Naive thymus-derived CD8-positive, alpha-beta T cell (primary cell): ENCODE measurements at places on chromosomes 4 and X.
A peak's percentile ranks its signal among the peaks of the same experiment; 100 is the strongest.

- H3K27ac ChIP-seq = no peak within 1 kb of the TSS
- peaks cover 12% of the 10 kb centered on the region for H3K4me1 ChIP-seq
- peak within 1 kb of the TSS; percentile 83 for H3K4me3 ChIP-seq
- peaks cover 3% of the 10 kb centered on the region for H3K27me3 ChIP-seq
These were observed at the start of gene HOPX for GRCh38 chr4:56681158-56681852. Gene HOPX (minus strand): TSS chr4:56681296. CDS start chr4:56657816, 23,480 bp downstream.

DNA sequence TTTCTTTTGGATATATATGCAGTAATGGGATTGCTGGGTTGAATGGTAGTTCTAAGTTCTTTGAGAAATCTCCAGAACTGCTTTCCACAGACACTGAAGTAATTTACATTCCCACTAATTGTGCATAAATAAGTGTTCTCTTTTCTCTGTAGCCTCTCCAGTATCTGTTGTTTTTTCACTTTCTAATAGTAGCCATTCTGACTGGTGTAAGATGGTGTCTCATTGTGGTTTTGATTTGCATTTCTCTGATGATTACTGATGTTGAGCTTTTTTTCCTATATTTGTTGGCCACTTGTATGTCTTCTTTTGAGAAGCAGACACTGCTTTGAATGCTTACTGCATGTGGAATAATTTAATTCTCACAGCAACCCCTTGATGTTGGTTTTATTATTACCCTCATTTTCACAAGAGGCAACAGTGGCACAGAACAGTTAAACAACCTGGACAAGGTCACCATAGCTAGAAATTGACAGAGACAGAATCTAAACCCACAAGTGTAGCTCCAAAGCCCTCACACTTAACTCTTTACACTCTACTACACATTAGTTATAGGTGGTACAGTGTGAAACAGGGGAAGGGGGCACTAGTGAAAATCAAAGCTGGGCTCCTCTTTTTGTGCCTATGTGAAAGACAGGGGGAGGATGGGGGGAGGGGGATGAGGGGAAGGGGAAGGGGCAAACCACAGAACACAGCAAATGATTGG, 96.1 kb downstream of the REELD1 start:
- no peak for DNase-seq
- H3K4me1 ChIP-seq = no peaks in the 10 kb centered on the region
- H3K27ac ChIP-seq = no peak overlapping the region
- no peak overlapping the region for H3K4me3 ChIP-seq

DNA sequence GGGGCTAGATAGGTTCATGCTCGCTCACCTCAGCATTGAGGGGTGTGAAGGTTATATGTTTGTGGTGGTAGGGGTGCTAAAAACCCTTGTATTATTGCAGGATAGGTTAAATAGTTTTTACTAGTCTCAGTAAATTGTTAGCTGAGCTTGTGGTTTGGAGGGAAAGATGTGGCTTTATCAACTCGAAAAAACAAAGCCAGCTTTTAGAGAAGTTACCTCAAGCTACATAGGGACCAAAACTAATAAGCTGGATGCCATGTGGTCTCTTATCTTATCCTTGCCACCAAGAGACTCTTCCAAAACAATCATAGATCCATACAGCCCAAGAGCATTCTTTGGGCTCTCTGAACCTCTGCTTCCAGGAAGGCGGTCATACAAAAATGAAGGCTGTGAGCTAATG, 29.2 kb downstream of the MSN start:
- H3K36me3 ChIP-seq = no peaks in the 10 kb centered on the region
- H3K4me3 ChIP-seq = peak overlapping the region; percentile 84
- DNase-seq = no peak
- no peaks in the 10 kb centered on the region for H3K27me3 ChIP-seq

GRCh38 chr4:38085751-38086150, 125.6 kb downstream of the PTTG2 start:
- H3K4me3 ChIP-seq = no peak overlapping the region
- peaks cover 12% of the 10 kb centered on the region for H3K4me1 ChIP-seq
- H3K27ac ChIP-seq = no peak overlapping the region
- DNase-seq = no peak
- H3K27me3 ChIP-seq = no peaks in the 10 kb centered on the region

DNA sequence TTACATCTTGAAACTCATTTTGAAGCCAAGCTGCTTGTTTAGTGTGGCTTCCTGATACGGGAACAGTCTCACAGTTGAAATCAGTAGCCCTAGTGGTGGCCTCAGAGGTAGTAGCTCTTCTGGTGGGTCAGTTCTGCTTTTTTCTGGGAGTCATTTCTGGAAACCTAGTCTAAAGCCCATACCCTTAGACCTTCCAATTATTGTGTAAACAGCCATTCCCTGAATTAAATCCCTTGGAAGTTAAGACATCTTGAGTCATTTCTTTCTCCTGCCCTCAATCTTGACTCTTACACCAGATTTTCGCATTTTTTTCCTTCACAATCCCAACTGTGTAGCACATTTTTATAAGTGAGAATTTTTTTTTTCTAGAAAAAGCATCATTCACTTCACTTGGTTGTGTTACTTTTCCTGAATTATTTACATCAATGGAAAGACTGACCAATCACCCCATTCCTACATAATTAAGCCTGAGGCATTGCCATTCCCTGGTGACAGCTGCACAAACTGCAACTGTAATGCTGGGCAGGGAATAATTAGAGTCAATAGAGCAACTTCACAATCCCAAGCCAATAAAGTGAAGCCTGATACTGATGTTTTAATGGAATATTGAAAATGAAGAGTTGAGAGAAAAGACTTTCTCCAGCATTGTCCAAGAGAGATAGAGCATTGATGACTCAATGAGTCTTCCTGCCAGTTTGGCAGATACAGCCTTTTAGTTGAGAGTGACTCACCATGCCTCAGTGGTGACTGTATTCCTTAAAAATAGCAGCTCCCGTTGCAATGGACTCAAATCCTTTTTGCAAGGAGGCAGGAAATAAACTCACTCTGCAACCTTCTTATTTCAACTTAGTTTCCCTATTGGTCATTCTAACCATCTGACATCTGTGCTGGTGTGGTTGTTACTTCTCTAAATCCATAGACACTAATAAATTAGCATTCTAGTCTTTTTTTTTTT, 13.0 kb upstream of the SEPSECS start:
- H3K27ac ChIP-seq = no peak overlapping the region
- H3K36me3 ChIP-seq = peaks cover 9% of the 10 kb centered on the region
- H3K4me3 ChIP-seq = no peak overlapping the region

- no peak for DNase-seq
- no peak overlapping the region for H3K4me3 ChIP-seq
- no peak overlapping the region for H3K27ac ChIP-seq
- H3K4me1 ChIP-seq = no peaks in the 10 kb centered on the region
These were observed 213.4 kb downstream of the SPCS3 start for GRCh38 chr4:176533159-176533558.

DNA sequence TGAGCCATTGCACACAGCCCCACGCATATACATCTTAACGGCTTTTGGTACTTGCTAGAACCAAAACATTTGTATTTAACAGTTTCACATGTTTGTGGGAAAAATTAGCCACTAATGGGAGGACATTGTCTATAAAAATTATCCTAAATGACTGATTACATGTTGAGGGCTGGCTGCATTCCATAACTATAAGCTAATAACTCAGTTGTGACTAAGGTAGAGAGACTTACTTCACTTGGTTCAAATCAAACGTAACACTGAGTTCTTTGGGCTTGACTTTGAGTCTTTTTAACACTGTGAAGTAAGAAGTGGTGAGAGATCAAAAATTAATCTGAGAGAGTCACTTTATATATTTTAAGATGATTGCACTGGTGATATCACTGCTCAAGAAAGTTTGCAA, 47.9 kb upstream of the PGRMC2 start:
- H3K4me1 ChIP-seq = no peaks in the 10 kb centered on the region
- no peak overlapping the region for H3K4me3 ChIP-seq
- DNase-seq = no peak
- H3K27me3 ChIP-seq = no peaks in the 10 kb centered on the region

DNA sequence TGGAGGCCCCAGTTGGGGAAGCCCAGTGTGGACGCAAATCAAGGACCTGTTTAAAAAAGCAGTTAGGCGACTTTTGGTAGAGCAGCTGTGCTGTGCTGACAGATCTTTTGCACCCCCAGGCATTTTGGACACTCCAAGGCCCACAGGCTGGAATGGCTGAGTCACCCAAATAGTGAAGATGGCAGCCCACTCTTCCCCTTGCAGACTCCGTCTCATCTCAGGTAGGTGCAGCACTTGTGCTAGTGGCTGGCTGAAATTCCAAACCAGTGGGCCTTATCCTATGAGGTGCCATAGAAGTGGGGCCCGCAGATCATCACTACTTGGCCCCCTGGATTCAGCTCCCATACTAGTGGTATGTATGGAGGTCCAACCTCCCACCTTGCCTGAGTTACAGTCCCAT, 42.8 kb downstream of the CPXCR1 start:
- H3K4me3 ChIP-seq = no peak overlapping the region
- no peaks in the 10 kb centered on the region for H3K36me3 ChIP-seq
- H3K27me3 ChIP-seq = no peaks in the 10 kb centered on the region
- H3K27ac ChIP-seq = no peak overlapping the region

DNA sequence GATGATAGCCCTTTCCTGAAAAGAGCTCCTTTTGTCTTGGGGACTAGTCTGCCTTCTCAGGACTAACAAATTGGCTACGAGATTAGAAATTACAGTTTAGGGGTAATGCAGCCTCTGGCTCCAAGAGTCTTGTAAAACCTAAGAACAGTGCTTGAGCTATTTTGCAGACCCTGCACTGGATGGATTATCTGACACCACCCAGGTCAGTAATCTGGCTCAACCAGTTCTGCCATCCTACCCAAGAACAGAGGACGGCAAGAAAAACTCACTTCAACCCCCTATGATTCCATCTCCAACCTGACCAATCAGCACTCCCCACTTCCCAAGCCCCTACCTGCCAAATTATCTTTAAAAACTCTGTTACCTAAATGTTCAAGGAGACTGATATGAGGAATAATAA, 225.1 kb downstream of the FAM47A start:
- no peak overlapping the region for H3K27ac ChIP-seq
- DNase-seq = no peak
- no peaks in the 10 kb centered on the region for H3K36me3 ChIP-seq
- no peak overlapping the region for H3K4me3 ChIP-seq
- no peaks in the 10 kb centered on the region for H3K4me1 ChIP-seq
- no peaks in the 10 kb centered on the region for H3K27me3 ChIP-seq

DNA sequence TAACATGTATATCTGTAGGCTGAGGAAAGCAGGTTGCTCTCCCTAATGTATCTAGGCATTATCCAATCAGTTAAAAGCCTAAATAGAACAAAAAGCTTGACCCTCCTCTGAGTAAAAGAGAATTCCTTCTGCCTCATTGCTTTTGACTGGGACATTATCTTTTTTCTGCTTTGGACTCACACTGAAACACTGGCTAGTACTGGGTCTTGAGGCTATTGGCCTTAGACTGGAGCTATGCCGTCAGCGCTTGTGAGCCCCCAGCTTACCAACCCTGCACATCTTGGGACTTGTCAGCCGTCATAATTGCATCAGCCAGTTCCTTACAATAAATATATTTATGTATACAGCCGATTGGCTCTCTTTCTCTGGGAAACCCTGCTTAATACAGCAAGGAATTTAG, 206.8 kb upstream of the ARHGAP24 start:
- no peaks in the 10 kb centered on the region for H3K27me3 ChIP-seq
- no peak overlapping the region for H3K4me3 ChIP-seq
- no peak for DNase-seq
- no peaks in the 10 kb centered on the region for H3K4me1 ChIP-seq

DNA sequence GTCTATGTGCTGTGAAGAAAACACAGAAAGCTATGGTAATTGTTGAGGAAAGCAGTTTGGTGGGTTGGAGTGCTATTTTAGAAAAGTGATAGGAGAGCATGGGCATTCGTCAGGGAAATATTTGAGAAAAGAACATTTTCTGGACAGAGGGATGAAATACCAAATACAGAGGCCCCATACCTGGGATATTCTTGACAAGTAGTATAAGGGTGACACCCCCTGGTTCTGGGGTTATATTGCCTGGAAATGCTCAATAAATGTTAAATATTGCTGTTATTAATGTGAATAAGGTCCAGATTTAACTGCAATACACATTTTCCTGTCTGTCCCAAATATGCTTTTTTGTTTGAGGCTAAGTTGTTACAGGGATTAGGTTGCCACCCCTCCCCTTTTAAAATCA, 42.9 kb downstream of the WWC2 start:
- DNase-seq = no peak
- no peak overlapping the region for H3K4me3 ChIP-seq
- H3K27ac ChIP-seq = no peak overlapping the region
- peaks cover 3% of the 10 kb centered on the region for H3K27me3 ChIP-seq
- H3K36me3 ChIP-seq = no peaks in the 10 kb centered on the region

DNA sequence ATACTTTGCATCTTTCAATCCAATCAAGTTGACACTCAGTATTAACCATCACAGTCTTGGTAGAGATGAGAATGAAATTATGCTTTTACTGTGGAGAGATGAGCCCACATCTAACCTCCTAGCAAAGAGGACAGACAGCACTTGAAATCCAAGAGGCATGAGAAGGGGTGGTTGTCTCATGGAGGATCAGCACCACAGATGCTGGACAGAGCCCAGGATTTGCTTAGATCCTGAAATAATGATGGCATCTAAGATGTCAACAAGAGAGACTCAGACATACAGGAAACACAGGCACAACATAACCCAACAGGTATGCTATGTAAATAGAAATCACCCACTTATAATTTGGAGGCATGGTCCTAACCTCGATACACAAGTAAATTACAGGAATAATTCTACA, 74.3 kb upstream of the VCX2 start:
- no peak overlapping the region for H3K27ac ChIP-seq
- no peaks in the 10 kb centered on the region for H3K27me3 ChIP-seq
- H3K36me3 ChIP-seq = no peaks in the 10 kb centered on the region
- no peak overlapping the region for H3K4me3 ChIP-seq
- H3K4me1 ChIP-seq = no peaks in the 10 kb centered on the region

DNA sequence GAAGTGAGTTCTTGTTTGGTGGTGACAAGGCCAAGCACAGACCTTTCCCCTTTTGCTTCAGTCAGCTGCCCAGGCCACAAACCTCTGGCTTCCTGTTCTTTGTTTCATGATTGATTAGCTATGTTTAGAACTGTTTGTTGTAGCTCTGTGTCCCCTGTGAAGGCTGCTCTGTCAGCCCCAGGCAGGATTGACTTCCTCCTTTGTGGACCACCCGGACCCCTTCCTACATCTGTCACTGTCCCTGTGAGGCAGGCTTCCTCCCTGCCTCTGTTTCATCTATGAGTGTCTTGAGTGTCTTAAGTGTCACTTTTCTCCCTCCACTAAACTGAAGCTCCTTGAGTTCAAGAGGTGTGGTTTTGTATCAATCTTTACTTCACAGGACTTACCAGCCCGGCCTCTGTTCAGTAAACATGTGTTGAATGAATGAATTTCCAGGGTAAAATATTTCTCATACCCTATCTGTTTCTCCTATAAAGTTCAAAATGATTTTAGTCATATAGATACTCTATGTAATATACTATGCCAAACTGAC, 83.5 kb downstream of the ZNF674 start:
- DNase-seq = no peak
- peak overlapping the region; percentile 86 for H3K27ac ChIP-seq
- H3K4me3 ChIP-seq = peak overlapping the region; percentile 2
- H3K4me1 ChIP-seq = peaks cover 8% of the 10 kb centered on the region
- no peaks in the 10 kb centered on the region for H3K27me3 ChIP-seq

GRCh38 chr4:142081025-142081424, 444.6 kb downstream of the IL15 start:
- no peaks in the 10 kb centered on the region for H3K27me3 ChIP-seq
- H3K27ac ChIP-seq = no peak overlapping the region
- H3K4me1 ChIP-seq = peaks cover 2% of the 10 kb centered on the region
